ENCODE measurements at places on chromosomes 2 and 18. TPM values are rescaled to one million over a fixed set of nuclear protein-coding genes. Genes with fewer than 3 reads are reported as not detected.

The ANKRD30B gene
- 0.44 TPM for total RNA-seq

The CXCR4 gene
- 1.00 TPM for total RNA-seq

The LYPD6 gene
- total RNA-seq: 9.0 TPM

The RTP5 gene
- total RNA-seq: not detected

The TTC27 gene
- 20.6 TPM for total RNA-seq

The ALLC gene
- total RNA-seq: not detected

The GORASP2 gene
- 143 TPM for total RNA-seq

The SNORC gene
- total RNA-seq: 4.3 TPM

The RSAD2 gene
- not detected for total RNA-seq
